ENCODE measurements at places on chromosomes 2 and 18. TPM values are rescaled to one million over a fixed set of nuclear protein-coding genes. Genes with fewer than 3 reads are reported as not detected.

Gene CCBE1
- total RNA-seq: 0.33 TPM

Gene CRYGA
- not detected for total RNA-seq

Gene RAB10
- total RNA-seq: 113 TPM

Gene ATP6V1C2
- 0.14 TPM for total RNA-seq

Gene IL36G
- not detected for total RNA-seq

Gene ELOA2
- total RNA-seq: not detected

Gene TUBB8B
- total RNA-seq: not detected
